ENCODE measurements at places on chromosomes 1 and 21.

DNA sequence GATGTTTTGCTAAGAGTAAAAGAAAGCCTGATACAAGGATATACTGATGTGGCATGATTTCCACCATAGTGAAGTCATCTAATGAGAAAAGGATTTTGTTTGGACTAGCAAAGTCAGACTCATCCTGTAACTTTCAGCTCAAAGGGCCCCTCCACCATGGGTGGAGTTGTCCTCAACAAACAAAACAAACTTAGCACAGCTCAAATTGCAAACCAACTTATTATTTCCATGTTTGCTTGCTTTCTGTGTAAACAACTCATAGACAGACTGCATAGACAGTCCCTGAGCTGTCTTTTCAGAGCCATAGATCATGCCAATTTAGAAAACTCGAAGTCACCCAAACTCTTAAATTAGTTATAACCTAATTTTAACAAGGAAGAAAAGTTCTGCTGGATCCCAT, 69.4 kb upstream of the VAV3 start:
- DNase-seq: no peak

GRCh38 chr1:98333406-98333805, 328.1 kb upstream of the SNX7 start:
- no peak for DNase-seq

DNA sequence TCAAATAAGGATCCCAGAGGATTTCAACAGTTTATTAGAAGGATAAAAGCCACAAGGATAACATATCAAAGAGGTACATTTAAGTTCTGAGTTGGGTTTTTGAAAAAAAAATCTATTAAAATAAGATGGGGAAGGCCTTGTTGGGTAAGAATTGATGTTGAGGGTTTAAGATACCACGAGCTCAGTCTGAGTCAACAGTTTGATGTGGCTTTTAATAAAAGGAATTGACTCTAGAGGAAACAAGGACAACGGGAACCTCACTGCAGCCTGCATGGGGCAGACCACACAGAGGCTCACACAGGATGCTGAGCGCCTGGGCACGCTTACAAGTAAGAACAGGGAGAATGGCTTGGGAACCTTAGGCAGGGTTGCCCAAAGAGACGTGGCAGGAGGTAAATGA, 107.5 kb downstream of the TIAM1 start:
- no peak for DNase-seq

- DNase-seq: no peak
Measured at GRCh38 chr1:184017306-184017705, 20.2 kb downstream of the COLGALT2 start.

- DNase-seq: no peak
Measured at GRCh38 chr1:76501136-76501535, 366.1 kb upstream of the ST6GALNAC5 start.

GRCh38 chr1:172826096-172826741, 167.3 kb downstream of the FASLG start:
- DNase-seq: no peak

DNA sequence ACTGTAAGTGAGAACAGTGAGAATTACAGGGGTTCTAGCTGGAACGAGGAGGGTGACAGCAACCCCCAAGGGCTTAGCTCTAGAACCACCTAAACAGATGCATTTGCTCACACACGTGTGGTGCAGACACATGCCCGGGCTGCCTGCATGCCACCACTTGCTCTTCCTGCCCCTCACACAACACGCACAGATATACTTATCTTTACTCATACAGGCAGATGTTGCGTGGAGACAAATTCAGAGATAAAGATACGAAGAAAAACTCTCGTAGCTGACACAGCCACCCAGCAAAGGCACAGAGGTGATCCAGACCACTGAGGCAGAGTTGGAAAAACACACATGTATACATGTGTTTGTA, 13.5 kb downstream of the VANGL1 start:
- DNase-seq: no peak

DNA sequence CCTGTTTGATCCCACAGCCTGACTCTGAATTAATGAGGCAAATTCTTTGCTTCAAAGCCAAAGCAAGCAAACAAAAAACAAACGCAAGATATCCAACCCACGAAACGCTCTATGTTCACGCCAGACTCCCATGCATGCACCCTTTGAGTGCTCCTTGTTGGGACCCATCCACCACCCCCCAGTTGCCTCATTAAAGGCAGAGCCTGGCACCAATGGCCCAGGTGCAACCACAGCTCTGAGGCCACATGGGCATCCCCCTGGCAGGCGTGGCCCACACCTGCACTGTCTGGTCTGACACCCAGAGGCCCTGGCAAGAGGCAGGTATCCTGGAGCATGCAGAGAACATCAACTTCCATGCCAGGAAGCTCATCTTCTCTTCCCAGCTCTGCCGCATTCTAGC, 1.1 kb upstream of the PADI4 start:
- DNase-seq: no peak

- DNase-seq: no peak
Measured at GRCh38 chr1:171740356-171740863, 1.5 kb downstream of the VAMP4 start.

GRCh38 chr1:166164995-166165660, 1.7 kb downstream of the FAM78B start:
- peak; percentile 43 for DNase-seq

- no peak for DNase-seq
Measured at GRCh38 chr21:40563900-40564299, 283.1 kb downstream of the DSCAM start.

- no peak for DNase-seq
Measured at GRCh38 chr21:24870633-24871032, 736.6 kb downstream of the MRPL39 start.

- DNase-seq: no peak
Measured at GRCh38 chr1:43446881-43447835, 6.6 kb downstream of the HYI start.

- DNase-seq: peak; percentile 31
Measured at GRCh38 chr1:143698016-143698415, 273.8 kb downstream of the FAM72C start.

- DNase-seq: peak; percentile 18
Measured at GRCh38 chr1:237864338-237865244, 26.1 kb downstream of the ZP4 start.

Data from 8988T (cell line).